ENCODE measurements at places on chromosomes 6 and 20.

GRCh38 chr6:159761129-159761872, 544 bp upstream of the ACAT2 start:
- DNase-seq = no peak

DNA sequence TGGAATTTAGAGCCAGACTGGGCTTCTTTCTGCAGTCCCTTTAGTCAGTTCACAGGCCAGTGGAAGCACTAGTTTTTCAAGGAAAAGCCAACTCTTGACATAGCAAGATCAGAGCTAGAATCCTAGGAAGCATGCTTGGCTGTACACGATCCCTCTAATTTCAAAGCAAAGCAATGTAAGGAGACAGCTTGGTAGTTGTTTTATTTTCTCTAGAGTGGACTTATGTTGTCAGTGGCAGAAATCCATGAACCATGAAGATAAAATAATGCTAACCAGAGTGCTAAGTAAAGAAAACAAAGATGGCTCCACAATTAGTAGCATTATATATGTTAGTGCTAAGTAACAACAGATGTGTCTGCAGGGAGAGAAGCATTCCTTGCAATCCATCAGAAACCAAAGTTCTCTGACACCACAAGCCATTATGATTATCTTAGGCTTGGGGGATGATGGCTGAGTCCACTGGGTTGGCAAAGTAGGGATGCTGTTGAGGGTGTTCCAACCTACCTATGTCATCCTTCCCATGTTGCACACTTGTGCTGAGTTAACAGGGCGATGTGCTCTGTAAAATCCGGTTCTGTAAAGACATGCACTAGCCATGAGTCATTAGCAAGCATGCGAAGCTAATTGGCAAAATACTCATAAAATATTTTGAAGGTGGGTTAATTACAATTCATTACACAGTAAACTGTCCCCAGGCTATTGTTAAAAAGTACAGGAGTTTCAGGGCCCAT, 115.2 kb downstream of the BMP2 start:
- DNase-seq = no peak

GRCh38 chr6:136158387-136158821, 91.7 kb downstream of the MTFR2 start:
- DNase-seq = no peak

- no peak for DNase-seq
Measured at GRCh38 chr6:167467793-167468431, 143.0 kb downstream of the TTLL2 start.

- no peak for DNase-seq
Measured at GRCh38 chr20:62773845-62774714, 22.2 kb upstream of the MRGBP start.

GRCh38 chr6:69279805-69280204, 517.0 kb downstream of the LMBRD1 start:
- DNase-seq = no peak

DNA sequence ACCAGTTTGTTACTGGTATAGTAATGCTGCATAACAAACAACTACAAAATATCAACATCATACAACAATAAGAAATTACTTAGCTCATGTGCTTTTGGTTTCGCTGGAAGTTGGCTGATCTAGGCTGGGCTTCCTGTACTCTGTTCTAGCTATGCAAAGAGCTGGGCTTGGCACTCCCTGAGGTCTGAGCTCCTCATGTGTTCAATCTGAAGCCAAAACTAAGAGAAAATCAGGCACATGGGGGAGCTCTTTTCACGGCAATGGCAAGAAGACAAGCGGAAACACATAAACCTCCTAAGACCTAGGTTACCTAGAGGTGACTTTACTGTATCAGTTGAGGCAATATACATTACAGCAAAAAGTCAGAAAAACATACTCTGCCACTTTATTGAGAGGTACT, 574.2 kb downstream of the KHDRBS2 start:
- DNase-seq = no peak

GRCh38 chr20:34334654-34335407, 28.2 kb upstream of the ITCH start:
- DNase-seq = no peak

- DNase-seq = no peak
Measured at GRCh38 chr6:151027295-151027747, 161.8 kb downstream of the MTHFD1L start.

DNA sequence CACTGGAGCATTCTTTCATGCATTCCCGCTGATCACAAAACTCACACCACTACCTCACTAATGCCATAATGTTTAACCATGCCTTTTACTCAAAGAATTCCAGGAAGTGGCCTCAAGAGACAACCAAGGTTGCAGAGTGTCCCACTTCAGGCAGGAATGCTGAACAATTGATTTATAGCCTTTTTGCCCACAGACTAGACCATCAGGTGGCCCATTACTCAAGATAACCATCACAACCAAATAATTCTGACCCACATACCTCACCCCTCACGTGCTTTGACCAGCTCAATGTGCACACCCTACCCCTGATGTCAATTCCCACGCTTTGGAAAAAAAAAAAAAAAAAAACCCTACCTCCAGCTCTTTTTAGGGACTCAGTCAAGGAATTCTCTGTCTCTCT, 220.6 kb upstream of the UFL1 start:
- DNase-seq = no peak

DNA sequence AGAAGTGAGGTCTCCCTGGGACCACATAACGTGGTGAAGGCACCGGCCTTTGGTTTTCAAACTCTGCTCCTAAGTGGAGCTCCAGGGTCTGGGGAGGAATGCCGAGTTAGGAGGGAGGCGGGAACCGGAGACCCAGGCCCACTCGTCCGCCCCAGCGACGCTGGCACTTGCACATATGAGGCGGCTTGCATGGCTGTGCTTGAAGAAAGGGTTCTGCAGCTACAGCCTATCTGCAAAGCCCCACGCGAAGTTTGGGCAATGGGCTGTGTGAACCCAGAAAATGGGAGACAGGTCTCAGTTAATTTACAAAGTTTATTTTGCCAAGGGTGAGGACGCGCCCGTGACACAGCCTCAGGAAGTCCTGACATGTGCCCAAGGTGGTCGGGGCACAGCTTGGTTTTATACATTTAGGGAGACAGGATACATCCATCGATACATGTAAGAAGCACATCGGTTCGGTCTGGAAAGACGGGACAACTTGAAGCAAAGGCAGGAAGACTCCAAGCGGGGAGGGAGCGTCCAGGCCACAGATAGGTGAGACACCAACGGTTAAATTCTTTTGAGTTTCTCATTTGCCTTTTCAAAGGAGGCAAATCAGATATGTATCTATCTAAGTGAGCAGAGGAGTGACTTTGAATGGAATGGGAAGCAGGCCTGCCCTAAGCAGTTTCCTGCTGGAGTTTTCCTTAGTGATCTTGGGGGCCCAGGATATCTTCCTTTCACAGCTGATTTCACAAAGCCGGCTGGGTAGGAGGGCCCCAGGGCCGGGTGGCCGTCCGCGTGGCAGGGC, 782 bp upstream of the PCMTD2 start:
- DNase-seq = no peak

DNA sequence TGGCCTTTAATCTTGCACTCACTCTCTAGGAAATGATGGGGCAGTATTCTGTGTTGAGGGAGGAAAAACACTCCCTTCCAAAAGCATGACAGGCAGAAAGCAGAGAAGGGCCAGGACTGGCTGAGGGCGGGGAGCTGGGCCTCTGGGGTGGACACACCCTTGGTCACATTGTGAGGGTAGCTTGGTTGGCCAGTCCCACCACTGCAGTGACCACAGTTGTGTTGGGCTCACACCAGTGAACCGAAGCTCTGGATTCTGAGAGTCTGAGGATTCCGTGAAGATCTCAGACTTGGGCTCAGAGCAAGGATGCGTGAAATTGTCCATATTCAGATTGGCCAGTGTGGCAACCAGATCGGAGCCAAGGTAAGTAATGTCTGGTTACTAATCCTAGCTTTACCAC, at the start of gene TUBB1:
Gene TUBB1 (plus strand): TSS at position 213 of the 400 bp plus-strand sequence. CDS start 94 bp downstream, at position 307.
- DNase-seq = no peak

DNA sequence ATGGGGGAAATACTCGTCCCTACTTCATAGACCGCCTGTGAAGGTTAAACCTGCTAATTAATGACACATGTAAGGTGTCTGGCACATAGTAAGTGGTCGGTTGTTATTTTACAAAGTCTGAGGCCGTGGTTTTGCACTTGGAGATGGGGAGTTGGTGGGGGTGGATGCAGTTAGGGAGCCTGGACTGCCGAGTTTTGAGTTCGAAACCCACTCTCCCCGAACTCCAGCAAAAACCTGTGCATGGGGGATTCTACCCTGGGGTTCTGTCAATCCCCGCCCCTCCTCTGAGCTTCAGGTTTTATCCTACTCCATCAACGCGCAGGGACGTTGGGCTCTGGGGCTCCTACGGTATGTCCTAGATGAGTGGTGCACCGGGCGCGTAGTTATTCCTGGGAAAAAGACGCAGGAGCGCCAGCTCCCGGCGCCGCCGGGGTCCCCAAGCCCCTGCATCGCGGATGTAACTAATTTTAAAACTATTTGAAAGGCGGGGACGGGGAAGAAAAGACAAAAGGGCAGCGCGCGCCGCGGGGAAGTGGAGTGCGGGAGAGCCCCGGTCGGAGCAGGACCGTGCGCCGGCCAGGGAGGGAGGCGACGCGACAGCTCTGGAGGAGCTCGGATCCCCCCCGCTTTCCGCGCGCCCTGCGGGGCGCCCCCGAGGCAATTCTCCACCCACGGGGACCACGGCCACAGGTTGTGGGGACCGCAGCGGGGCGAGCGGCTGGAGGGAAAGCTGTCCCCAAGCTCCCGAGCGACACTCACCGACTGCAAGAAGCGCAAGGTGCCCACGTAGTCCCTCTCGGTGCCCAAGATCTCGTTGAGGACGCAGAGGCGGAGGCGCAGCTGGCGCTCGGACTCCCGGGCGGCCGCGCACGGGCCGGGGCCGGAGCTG, 672 bp downstream of the PREX1 start:
- peak; percentile 49 for DNase-seq

- peak; percentile 23 for DNase-seq
Measured at GRCh38 chr6:109461733-109462526, 6.4 kb upstream of the MICAL1 start.

- DNase-seq = no peak
Measured at GRCh38 chr6:70838907-70839285, 118.0 kb downstream of the B3GAT2 start.

DNA sequence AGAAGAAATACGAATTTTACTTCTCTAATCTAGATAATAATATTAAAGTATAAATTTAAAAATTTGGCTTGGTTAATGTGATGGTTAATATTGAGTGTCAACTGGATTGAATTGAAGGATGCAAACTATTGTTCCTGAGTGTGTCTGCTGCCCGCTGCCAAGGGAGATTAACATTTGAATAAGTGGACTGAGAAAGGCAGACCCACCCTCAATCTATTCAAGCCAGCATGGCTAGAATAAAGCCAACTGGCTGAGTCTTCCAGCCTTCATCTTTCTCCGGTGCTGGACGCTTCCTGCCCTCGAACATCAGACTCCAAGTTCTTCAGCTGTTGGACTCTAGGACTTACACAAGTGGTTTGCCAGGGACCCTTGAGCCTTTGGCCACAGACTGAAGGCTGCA, 152.7 kb downstream of the TBXT start:
- no peak for DNase-seq

GRCh38 chr6:135861189-135861588, 9.7 kb downstream of the PDE7B start:
- DNase-seq = no peak

- no peak for DNase-seq
Measured at GRCh38 chr6:165762125-165762524, 99.1 kb upstream of the PDE10A start.

GRCh38 chr6:105433723-105434122, 30.8 kb upstream of the PREP start:
- DNase-seq = no peak

DNA sequence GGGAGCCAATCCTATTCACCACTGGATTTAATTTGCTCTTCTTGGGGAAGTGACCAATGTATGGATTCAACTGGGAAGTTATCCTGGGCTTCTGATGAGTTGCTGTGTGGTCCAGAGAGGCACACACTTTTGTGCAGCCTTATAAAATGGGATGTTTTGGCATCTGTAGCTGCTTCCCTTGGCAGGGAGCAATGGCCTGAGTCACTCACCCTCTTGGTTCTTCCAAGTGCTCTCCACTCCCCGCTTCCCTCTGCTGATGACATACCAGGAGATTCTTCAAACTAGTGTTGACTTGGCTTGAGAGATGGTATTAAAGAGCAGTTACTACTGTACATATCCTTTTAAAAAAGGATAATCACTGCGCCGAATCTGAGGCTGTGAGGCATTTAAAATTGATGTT, 105.8 kb downstream of the JARID2 start:
- no peak for DNase-seq

- DNase-seq = no peak
Measured at GRCh38 chr6:22727710-22728109, 158.3 kb downstream of the HDGFL1 start.

DNA sequence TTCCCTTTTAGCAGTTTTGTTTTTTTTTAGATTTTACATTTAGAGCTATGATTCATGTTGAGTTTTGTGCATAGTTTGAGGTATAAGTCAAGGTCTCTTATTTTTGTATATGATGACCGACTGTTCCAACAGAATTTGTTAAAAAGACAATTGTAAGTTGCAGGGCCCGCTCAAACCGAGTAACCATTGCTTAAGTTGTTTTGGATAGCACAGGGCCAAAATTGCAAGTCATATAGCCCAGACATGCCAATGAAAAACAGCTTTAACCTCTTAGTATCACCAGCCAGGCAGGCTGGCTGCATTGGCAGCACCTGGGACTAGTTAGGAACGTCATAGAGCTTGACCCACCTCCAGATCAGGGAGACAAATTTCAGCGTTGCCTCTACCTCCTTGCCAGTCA, 47.3 kb downstream of the PFDN4 start:
- DNase-seq = no peak

GRCh38 chr6:167031082-167031709, 32.0 kb downstream of the CEP43 start:
- no peak for DNase-seq

DNA sequence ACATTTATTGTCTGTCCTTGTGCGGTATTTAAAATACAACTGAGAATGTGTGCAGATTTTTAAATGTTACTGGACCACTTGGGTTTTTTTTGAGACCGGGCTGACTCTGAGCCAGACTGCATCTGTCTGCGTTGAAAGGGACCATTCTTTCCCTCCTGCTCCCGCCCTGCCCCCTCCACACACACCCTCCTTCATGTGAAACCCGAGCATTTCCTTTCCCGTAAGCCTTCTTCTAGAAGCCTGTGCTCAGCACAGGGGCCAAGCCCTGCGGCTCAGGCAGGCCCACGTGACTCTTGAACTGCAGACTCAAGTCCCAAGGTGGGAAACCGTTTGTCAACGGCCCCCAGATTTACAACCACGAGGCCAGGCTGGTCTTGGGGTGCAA, 82.7 kb upstream of the FOXC1 start:
- DNase-seq = peak; percentile 62

DNA sequence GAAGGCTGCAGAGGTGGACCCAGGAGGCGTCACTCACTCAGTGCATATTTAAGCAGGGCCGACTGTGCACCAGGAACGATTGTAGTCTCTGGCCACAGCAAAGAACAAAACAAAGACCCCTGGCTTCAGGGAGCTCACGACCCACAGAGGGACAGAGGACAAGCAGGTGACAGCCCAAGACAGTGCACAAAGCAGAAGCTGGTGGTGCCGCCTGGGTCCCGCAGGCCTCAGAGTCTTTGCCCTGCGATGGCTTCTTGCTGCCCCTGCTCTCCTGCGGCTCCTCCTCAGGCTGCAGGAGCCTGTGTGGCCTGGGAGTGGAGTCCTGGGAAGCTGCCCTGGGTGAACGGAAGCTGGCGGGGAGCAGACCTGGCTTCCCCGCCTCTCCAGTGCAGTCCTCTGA, 300.0 kb downstream of the PREX1 start:
- DNase-seq = no peak

GRCh38 chr6:7535498-7535897, 6.0 kb upstream of the DSP start:
- DNase-seq = no peak

- DNase-seq = no peak
Measured at GRCh38 chr6:145736661-145737144, 1.4 kb upstream of the EPM2A start.

- DNase-seq = no peak
Measured at GRCh38 chr20:41375846-41376245, 9.2 kb upstream of the EMILIN3 start.

Data from CD4-positive, alpha-beta T cell treated with Interleukin-10 for 1 hour (primary cell).